ENCODE measurements at places on chromosomes 12 and 14.
A peak's percentile ranks its signal among the peaks of the same experiment; 100 is the strongest.

GRCh38 chr12:64237382-64237781, 15.3 kb upstream of the KICS2 start:
- DNase-seq: no peak

DNA sequence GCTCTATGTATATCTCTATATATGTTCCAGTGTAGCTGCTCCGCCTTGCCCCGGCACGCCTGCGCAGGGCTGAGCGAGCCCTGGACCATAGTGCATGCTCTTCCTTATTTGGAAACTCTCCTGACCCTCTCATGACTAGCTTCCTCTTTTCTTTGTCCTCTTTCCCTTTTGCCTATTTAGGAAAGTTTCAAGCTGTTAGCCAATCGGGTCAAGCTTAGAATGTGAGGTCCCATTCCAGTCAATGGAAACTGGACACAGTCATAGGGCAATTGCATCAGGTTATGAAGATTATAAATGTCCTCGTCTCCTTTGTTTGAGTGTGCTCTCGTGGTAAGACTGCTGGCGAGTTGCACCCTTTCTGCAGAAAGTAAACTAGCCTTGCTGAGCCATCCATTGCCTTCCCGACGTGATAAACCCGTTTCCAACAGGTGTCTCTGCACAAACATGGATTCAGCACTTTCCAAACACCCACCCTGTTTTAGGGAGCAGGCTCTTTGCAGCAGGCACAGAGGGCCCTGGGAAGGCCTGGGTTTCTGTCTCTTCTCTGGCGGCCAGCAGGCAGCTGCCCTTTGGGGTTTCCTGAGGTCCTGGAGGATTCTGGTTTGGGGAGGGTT, 30.9 kb downstream of the CCDC92 start:
- no peak for DNase-seq

GRCh38 chr12:38662829-38663228, 242.6 kb downstream of the CPNE8 start:
- DNase-seq: no peak

DNA sequence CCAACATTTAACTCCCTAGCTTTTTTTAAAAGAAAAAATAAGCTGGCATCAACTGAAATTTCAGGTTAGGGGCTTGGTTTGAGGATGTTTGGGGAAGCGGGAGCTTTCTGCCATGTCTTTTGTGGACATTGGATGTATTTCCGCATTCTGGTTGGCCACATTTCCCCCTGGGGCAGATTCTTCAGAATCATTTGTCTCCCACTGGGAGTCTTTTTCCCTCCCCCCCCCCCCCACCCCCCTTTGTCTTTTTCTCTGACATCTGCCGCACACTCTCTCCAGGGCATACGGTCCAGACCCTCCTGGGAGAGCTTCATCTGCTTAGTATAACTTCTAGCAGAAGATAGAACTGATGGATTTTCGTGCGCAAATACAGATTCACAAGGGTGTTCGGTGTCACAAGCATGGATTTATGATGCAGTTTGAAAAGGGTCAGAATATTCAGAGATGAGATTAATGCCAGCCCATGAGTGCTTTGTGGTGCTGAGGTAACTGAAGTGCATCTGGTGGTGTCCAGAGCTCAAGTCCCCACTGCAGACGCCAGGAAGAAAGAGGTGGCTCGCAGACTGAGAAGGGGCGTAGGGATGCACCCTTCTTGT, 40.2 kb downstream of the ETV6 start:
- DNase-seq: no peak

DNA sequence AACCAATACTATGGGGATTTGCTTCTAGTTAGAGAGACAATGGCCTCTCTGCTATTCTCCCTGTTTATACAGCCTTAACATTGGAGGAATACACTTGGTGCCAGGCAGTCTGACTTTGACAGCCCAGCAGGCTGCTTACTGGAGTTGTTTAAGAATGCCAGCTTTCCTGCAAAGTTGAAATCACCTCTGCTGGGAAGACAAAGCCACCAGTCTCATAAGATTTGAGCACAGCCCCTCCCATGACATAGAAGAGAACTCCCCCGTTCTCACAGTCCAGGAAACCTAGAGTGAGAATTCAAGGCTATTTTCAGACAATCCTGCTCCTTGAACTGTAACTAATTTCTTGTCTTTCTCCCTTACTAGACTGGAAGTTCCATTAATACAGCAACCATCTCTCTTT, 21.1 kb upstream of the CATSPERB start:
- no peak for DNase-seq

GRCh38 chr12:116922194-116922897, 11.6 kb downstream of the FBXW8 start:
- DNase-seq: no peak

DNA sequence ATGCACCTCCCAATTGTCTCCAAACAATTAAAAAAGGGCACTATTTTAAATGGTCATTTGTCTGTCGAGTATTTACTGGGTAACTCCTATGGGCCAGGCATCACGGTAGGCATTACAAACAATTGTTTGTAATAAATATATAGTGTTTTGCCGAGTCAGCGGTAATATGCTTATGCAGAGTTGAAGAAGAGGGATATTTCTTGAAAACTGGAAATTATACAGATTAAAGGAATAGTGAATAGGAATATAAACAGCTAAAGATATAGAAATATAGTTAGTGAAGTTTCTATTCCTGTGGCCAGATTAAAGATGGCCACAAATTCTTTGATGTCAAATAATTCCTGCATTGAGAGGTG, 13.5 kb upstream of the CRADD start:
- no peak for DNase-seq

GRCh38 chr12:130953771-130954543, at the start of gene ADGRD1:
ADGRD1 (plus strand) TSS chr12:130953907; CDS start chr12:130954466, 559 bp downstream.
- peak; percentile 38 for DNase-seq

Data from GM23338 (cell line).